Esophagus muscularis mucosa (tissue), 4 donors: ENCODE measurements at places on chromosomes 12 and 14. TPM values are rescaled to one million over a fixed set of nuclear protein-coding genes. Genes with fewer than 3 reads are reported as not detected.

The CBLN3 gene
- 1.2 TPM for total RNA-seq

The SUOX gene
- total RNA-seq: 29.0 TPM

The LRP1-AS gene
- total RNA-seq: not detected

The CRIP1 gene
- 110 TPM for total RNA-seq

The TAS2R9 gene
- not detected for total RNA-seq

The KRT81 gene
- 0.42 TPM for total RNA-seq

The AMN gene
- total RNA-seq: 0.11 TPM

The SLC41A2 gene
- 25.0 TPM for total RNA-seq

The RDH12 gene
- not detected for total RNA-seq
